Aorta (tissue), 5 donors: ENCODE measurements at places on chromosomes 6 and 20. TPM values are rescaled to one million over a fixed set of nuclear protein-coding genes. Genes with fewer than 3 reads are reported as not detected.
A peak's percentile ranks its signal among the peaks of the same experiment; 100 is the strongest.

Gene MEP1A
- not detected for total RNA-seq

DNA sequence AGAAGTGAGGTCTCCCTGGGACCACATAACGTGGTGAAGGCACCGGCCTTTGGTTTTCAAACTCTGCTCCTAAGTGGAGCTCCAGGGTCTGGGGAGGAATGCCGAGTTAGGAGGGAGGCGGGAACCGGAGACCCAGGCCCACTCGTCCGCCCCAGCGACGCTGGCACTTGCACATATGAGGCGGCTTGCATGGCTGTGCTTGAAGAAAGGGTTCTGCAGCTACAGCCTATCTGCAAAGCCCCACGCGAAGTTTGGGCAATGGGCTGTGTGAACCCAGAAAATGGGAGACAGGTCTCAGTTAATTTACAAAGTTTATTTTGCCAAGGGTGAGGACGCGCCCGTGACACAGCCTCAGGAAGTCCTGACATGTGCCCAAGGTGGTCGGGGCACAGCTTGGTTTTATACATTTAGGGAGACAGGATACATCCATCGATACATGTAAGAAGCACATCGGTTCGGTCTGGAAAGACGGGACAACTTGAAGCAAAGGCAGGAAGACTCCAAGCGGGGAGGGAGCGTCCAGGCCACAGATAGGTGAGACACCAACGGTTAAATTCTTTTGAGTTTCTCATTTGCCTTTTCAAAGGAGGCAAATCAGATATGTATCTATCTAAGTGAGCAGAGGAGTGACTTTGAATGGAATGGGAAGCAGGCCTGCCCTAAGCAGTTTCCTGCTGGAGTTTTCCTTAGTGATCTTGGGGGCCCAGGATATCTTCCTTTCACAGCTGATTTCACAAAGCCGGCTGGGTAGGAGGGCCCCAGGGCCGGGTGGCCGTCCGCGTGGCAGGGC, 782 bp upstream of the PCMTD2 start:
- peak overlapping the region; percentile 64 for H3K27ac ChIP-seq
- no peak for DNase-seq
- H3K4me3 ChIP-seq, result peak overlapping the region; percentile 62
- H3K36me3 ChIP-seq, result no peaks in the 10 kb centered on the region
- peaks cover 4% of the 10 kb centered on the region for H3K4me1 ChIP-seq
- no peaks in the 10 kb centered on the region for H3K27me3 ChIP-seq

DNA sequence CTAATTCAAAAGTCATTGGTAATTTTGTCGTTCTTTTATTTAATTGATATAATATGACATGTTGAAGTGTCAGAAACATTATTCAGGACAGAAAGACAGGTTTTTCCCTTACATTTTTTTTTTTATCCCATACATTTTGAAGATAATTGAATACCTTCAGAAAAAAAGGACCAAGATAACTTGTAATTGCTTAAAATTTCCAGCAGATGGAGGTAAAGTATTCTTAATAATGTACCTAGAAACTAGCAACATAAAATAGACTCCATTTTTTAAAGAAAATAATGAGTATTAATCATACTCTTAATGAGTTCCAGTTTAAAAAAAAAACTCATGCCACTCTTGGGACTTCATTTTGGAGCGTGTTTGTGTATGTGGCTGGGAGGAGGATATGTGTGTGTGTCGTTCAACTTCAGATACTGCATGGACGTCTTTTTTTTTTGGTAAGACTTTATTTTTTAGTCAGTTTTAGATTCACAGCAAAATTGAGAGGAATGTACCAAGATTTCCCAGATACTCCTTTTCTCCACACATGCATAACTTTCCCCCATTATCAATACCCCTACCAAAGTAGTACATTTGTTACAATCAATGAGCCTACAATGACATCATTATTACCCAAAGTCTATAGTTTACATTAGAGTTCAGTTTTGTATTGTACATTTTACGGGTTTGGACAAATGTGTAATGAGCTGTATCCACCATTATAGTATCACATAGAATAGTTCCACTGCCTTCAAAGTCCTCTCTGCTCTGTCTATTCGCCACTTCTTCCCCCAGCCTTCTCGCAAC, 79.4 kb downstream of the ROS1 start:
- H3K36me3 ChIP-seq, result no peaks in the 10 kb centered on the region
- no peak for DNase-seq
- H3K4me1 ChIP-seq, result no peaks in the 10 kb centered on the region
- no peaks in the 10 kb centered on the region for H3K27me3 ChIP-seq
- peak overlapping the region; percentile 54 for H3K4me3 ChIP-seq

DNA sequence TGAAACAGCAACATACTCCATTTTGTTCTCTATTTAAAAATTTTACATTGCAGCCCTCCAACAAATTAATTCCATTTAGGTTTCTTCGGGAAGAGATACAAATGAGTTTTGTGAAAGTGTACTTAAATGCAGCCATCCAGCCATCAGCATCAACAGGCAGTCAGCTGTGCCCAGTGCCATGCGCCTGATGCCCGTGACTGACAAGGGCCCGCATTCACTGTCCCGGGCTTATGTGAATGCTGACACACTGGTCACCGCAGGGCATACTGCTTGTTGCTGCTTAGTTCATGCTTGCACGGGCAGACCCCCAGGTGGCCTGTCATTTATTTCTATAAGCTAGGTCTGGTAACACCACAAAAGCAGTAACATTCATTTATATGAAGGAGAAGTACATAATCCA, 224.9 kb upstream of the QKI start:
- H3K27me3 ChIP-seq, result no peaks in the 10 kb centered on the region
- H3K27ac ChIP-seq, result no peak overlapping the region
- no peak overlapping the region for H3K4me3 ChIP-seq
- H3K4me1 ChIP-seq, result no peaks in the 10 kb centered on the region

DNA sequence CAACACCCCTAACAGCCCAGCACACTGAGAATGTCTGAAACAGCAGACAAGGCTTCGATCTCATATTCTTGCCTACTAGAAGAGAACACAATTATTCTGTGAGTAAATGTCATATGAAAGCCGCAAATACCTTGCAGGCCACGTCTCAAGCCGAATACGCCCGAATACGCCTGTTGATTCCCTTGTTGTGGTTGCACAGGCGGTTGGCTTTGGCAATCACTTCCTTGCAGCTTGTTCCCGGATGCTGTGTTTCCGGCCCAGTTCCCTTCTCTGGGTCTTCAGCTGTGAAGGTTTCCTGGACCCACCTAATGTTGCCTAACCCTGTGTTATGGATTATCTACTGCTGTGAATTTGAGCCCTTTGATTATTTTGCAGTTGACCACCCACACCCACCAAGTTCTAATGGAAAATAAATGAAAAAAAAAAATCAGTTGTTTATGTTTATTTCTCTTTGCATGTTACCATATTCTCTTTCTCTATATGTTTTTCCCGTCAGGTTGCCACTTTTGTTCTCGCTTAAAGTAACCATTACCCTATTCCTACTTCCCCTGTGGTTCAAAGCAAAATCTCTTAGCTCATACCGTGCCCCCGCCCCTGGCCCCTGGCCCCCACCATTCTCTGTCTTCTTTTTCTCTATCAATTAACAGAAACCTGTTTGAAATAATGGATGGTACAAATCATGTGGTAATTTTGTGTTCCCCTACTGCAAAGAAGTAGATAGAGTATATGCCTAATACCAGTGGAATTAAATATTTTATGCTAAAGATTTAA, 172.4 kb downstream of the ADGB start:
- H3K27ac ChIP-seq, result no peak overlapping the region
- no peak overlapping the region for H3K4me3 ChIP-seq
- no peaks in the 10 kb centered on the region for H3K4me1 ChIP-seq
- peak; percentile 73 for DNase-seq
- H3K36me3 ChIP-seq, result no peaks in the 10 kb centered on the region
- H3K27me3 ChIP-seq, result no peaks in the 10 kb centered on the region

- DNase-seq, result no peak
- H3K27ac ChIP-seq, result no peak overlapping the region
- H3K36me3 ChIP-seq, result no peaks in the 10 kb centered on the region
- no peaks in the 10 kb centered on the region for H3K4me1 ChIP-seq
Observed at GRCh38 chr20:62151835-62152364, 8.3 kb downstream of the SS18L1 start.

DNA sequence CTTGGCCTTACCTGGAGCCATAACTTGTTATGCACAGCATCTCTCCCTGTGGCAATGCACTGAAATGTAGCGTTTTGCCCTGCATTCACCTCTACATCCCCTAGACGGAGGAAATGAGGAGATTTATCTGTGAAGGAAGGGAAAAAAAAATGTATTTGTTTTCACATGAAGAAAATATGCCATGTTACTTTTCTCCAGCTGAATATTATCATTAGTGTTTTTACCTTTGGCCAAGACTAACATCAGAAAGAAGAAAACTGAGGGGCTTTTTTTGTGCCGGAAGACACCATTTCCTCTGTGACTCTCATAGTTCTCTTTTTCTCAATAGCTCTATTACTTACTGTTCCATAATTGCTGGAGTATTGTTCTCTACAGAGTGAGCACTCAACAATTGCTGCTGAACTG, 280.4 kb downstream of the PTPRK start:
- no peaks in the 10 kb centered on the region for H3K27me3 ChIP-seq
- DNase-seq, result no peak
- no peaks in the 10 kb centered on the region for H3K36me3 ChIP-seq
- no peak overlapping the region for H3K4me3 ChIP-seq
- no peak overlapping the region for H3K27ac ChIP-seq
- peaks cover 2% of the 10 kb centered on the region for H3K4me1 ChIP-seq
